Activated CD4-positive, alpha-beta T cell treated with anti-CD3 and anti-CD28 coated beads for 36 hours (primary cell): ENCODE measurements at places on chromosomes 3 and 15. TPM values are rescaled to one million over a fixed set of nuclear protein-coding genes. Genes with fewer than 3 reads are reported as not detected.
A peak's percentile ranks its signal among the peaks of the same experiment; 100 is the strongest.

DNA sequence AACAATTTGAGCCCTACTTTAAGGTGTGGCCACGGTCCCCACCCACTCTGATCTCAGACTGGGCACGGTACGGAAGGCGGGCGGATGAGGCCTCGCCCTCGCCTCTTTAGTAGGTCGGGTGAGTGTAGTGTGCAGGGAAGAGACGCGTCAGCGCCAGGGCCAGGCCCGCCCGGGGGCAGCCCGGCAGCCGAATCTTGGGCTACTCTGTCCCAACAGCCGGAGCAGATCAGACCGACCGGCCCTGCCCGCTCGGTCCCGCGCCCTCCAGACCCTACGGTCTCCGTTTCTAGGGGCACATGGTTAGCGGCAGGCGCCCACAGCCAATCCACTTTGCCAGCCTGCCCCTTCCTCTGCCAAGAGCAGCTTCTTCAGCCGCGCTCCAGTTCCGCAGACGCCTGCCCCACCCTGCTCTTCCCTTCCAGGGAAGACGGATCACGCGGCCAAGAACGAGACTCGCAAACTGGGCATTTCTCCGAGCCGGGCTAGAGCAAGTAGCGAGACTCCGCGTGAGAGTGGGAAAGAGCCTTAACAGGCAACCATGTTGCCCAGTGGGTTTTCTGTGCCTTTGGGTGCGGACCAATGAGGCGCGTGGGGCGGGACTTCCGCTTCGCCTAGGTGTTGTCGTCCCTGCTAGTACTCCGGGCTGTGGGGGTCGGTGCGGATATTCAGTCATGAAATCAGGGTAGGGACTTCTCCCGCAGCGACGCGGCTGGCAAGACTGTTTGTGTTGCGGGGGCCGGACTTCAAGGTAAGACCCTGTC lies at the start of gene RNF13:
RNF13 (plus strand) TSS at position 610 of the 761 bp plus-strand sequence. CDS start 32,812 bp downstream, outside the sequence.
- peak; percentile 96 for DNase-seq

- DNase-seq, result peak; percentile 80
These were observed 7.1 kb downstream of the CELF6 start for GRCh38 chr15:72312605-72313447.

- no peak for DNase-seq
These were observed 34.2 kb downstream of the EDEM1 start for GRCh38 chr3:5221701-5222100.

DNA sequence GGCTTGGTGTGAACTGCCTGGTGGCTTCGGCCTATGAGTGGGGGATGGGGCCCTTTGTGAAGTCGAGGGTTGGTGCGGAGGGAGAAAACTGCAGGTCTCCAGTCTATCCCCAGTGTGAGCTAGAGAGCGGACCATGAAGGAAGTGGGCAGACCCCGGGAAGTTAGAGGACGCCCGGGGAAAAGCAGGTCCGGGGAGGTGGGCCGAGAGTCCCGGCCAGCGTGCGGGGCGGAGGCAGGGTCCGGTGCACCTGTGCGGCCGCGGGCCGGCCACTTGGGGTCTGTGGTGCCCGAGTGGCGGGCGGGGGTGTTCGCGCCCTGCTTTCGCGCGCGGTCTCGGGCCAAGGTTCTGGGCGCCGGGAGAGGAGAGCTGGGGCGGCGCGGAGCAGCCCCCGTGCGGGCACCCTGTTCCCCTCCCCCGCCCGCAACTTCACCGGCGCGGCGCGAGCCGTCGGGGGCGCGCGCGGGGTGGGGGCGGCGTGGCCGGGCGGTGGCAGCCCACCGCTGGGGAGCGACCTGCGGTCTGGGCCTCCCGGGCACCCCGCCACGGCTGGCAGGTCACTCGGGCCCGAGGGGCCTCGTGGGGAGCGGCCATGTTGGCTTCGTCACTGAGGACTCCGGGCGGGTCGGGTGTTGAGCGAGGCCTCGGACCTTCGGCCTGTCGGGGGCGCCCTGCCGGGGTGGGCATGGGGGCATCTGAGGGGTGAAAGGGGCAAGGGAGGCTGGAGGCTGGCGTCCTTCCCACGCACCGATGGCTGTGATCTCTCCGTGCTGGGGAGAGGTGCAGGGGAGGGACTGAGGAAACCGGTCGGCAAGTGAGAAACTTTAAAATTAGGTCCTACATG lies 4.8 kb downstream of the UBE2E1 start:
- DNase-seq, result peak; percentile 69

- DNase-seq, result no peak
These were observed 75.0 kb upstream of the WNT7A start for GRCh38 chr3:13954741-13955483.

DNA sequence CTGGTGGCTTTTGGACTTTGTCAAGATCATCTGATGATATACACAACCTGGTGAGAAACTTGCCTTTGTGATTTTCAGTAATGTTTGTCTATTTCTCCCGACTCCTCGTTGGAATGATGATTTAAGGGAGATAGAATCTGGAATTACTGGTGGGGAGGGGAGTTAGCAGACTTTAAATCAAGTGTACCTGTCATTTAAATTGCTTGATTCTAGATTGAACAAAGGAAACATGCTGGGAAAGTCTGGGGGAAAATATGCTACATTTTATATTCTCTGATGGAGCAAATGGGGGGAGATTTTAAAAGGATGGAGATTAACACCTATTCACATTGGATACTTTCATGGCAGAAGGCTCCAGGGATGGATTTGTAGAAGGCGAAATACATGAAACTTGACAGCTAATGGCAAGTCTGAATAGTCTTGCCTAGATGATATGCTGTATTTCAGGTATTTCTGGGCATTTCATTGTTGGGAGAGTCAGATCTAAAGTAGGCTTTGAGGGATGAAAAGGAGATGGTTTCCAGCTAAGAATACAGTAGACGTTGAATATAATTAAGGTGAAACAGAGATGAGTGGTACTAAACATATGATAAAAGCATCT lies 189.1 kb upstream of the PDZRN3 start:
- DNase-seq, result no peak

GRCh38 chr3:190053919-190054672 lies 66.6 kb downstream of the P3H2 start:
- DNase-seq, result no peak

DNA sequence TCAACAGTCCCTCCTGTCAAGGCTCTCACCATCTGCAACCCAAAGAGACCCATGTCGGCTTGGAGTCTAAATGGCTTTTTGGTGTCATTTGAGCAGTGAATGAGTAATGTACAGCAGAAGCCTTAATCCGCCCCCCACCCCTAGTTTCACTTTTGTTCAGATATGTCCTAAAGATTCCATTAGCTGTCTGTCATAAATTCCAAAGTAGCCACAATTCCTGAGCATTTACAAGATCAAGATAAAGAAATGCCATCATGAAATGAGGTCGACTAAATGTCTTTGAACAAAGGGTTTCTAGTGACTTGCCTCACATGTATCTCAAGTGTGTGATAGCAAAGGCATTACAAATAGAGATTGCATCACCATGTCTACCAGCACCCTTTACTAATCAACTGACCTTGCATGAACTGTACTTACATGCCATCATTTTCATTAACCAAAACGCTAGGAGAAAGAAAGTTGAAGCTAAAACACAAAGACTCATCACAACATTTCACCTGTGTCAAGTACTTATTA lies 123.8 kb upstream of the PHLDB2 start:
- DNase-seq, result peak; percentile 21

DNA sequence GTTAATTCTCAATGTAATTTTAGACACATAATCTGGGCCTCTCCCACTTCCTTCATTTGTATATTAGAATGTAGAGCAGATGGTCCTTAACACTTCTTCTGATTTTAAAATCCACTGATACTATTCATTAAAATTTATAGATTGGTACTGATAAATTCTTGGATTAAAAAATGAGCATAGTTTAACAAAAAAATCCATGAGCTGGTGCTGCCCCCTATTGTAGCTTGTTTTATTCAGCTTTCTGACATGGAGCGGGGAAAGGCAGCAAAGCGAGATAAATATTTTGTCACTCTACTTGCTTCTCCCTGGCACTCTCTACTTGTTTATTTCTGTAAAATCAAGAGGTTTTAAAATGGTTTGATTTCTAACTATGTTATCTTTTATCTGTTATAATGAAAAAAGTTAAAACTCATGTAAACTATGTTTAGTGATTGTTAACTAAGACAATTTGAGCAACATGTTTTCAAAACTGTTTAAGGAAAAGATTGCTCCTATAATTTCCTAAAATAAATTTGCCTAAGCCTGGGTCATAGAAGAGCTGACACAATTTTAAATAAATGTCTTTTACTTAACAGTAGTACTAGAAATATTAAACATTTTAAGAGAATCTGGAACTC lies 26.5 kb upstream of the PLOD2 start:
- DNase-seq, result peak; percentile 21

- no peak for DNase-seq
These were observed 258.7 kb downstream of the SLCO3A1 start for GRCh38 chr15:92112180-92112579.

DNA sequence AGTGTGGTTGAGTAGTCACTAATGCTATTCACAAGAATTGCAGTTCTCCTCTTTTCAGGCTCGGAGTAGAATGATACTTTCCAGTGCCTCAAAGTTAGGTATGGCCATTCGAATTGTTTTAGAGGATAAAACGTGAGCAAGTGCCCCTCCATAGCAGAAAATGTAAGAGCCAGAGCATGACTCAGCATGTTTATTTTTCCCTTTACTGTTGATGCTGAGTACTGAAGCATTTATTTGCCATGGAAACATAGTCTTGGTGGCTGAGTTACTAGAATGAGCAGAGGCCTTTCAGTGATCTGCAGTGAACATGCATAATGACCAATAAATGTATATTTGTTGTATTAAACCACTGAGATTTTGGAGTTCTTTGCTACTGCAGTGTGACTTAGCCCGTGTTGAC lies 540.6 kb downstream of the NLGN1 start:
- no peak for DNase-seq

- no peak for DNase-seq
These were observed 5.2 kb downstream of the MAGI1 start for GRCh38 chr3:66033241-66034138.

- DNase-seq, result no peak
These were observed 300.6 kb upstream of the KCNH8 start for GRCh38 chr3:18847583-18848197.

- no peak for DNase-seq
These were observed 478.8 kb downstream of the EPHA3 start for GRCh38 chr3:89586256-89586655.

DNA sequence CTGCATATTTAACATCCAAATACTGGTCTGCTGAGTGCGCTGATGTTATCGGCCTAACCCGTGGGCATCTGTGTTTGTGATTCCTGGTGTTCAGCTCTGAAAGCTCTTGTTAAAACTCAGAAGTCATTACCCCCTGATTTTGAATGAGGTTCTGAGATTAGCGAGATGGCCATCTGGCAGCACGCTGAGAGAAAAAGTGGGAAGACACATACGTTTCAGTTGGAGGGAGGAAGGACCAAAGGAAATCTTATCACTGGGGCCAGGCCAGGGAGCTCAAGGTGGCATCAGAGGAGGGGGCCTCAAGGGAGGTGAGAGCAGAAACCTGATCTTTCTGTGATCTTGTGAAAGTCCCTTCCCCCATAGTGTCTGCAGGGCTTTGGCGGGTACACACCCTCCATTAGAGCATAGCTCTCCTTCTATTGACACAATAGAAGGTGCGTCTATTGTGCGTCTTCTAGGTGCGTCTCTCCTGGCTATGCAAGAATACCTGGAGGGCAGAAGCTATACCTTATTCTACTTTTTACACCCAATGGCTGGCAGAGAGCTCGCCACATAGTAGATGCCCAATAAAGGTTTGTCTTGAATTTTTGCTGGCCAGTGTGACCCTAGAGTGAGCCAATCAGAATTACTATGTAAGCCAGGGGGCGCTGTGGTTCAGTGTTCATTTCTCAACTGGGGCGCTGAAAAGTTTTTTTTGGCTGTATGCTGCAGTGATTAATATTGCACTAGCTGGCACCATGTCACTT lies 182.4 kb downstream of the SHQ1 start:
- DNase-seq, result peak; percentile 76

DNA sequence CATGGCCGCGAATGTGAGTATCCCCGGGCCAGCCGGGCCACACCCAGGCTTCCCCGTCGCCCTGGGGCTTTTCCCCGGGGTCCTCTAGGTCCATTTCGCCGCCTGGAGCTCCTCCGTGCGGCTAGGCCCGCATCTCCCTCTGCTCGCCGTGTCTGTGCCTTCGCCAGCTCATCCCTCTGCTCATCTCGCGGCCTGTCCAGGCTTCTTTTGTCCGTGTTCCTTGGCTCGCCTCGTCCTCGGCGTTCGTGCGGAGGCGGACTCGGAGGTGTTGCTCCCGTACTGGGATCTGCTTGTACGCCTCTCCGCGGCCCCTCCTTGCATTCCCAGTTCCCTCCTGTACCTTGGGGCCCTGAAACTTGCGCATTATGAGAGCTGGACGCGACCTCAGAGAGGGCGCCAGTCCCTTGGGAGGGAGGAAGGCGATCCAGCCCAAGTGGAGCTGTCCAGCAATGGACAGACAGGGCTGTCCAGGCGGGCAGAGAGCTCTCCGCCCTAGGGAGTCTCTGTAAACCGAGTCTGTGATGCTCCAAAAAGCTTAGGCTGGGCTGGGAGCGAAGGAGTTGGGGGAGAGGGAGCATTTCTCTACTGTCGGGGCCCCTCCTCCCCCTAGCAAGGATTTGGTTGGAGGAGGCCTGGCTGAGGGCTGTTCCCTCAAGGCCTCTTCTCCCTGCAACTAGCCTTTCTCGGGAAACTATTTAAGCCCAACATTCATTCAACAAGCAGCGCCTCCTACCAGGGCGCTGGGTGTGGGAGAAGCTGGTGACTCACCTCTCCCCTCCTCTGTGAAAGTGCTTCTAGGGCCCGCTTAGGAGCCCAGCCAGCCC lies 553 bp downstream of the TMEM43 start:
- DNase-seq, result peak; percentile 82

- no peak for DNase-seq
These were observed 2.7 kb downstream of the ANKRD28 start for GRCh38 chr3:15794842-15795650.

DNA sequence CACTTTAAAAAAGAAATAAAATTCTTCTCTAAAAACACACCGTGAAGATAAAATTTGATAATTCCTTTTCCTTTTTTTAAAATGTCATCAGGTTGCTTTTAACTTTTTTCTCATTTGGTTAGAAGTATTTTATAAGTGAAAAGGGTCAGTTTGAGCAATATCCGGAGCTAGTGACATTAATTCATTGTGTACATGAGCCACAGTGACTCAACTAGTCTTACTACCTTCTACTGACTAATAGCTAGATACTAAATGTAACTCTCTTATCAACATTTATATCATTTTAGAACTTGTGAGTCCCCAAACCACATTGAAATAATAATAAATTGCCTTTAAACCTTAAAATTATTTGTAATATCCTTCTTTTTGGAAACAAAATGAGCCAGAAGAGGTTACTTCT lies 101.2 kb upstream of the ZBTB20 start:
- DNase-seq, result no peak

- no peak for DNase-seq
These were observed 51.9 kb downstream of the GOLM2 start for GRCh38 chr15:44340410-44340809.

GRCh38 chr3:100891827-100892226 lies 101.4 kb downstream of the ABI3BP start:
- no peak for DNase-seq

- no peak for DNase-seq
These were observed 33.2 kb upstream of the RGMA start for GRCh38 chr15:93121973-93122910.

Gene SERPINI1
- 1.2 TPM for total RNA-seq

Gene TSPAN3
- 28.4 TPM for total RNA-seq

Gene ZNF620
- 3.9 TPM for total RNA-seq

Gene RTP1
- total RNA-seq, result not detected

Gene CHSY1
- 31.5 TPM for total RNA-seq

Gene GOLGA8G
- total RNA-seq, result not detected

Gene HERC2
- total RNA-seq, result 26.8 TPM

Gene VGLL3
- not detected for total RNA-seq

Gene RTP3
- not detected for total RNA-seq

Gene KBTBD13
- total RNA-seq, result not detected

Gene EPHB1
- 0.98 TPM for total RNA-seq

Gene GOLGA6D
- not detected for total RNA-seq

Gene CSTA
- total RNA-seq, result not detected

Gene COL6A5
- total RNA-seq, result not detected

Gene CD200R1
- total RNA-seq, result 1.5 TPM
